ENCODE measurements at places on chromosomes 11 and 22.

DNA sequence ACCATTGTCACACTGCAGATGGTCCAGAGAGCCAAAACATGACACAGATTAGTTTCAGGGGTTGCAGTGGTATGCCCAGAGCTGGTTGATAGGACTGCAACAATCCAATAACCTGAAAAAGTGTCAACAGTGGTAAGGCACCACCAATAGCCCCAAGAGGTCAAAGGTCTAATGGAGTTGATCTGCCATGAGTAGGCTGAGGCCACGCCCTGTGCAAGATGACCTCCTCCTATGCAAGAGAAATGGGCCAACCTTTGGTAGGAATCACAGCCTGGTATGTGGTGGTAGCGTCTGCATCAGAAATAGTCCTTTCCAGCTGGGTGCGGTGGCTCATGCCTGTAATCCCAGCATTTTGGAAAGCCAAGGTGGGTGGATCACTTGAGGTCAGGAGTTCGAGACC is 19.6 kb downstream of the GUCD1 start:
- no peak for DNase-seq

DNA sequence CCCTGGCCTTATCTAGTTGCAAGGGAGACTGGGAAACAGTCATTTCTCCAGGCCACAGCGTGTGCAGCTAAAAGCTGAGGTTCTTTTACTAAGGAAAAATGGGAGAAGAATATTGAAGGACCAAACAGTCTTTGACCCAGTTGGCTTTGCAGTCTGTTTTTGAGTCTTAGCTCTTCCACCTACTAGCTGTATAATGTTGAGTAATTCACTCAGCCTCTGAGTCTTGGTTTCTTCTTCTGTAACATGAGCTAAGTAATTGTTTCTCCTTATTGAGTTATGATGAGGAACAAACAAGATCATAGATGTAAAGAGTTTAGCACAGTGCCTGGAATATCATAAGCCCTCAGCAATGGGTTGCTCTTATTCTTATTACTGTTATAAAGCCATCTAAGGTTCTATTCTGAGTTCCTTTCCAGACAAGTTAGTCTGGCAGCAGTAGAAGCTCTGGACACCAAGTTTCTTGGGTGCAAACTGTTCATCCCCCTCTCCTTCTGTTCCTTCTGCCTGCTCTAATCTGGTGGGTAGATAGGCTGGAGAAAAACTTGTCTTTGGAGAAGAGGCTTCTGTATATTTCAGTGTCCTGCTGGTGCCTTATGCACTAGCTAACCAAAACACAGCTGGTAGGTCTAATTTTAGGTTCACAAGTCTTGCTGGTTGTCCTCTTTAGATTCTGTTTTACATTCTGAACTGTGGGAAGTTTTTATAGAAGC is 13.5 kb downstream of the TRIM44 start:
- DNase-seq: no peak

DNA sequence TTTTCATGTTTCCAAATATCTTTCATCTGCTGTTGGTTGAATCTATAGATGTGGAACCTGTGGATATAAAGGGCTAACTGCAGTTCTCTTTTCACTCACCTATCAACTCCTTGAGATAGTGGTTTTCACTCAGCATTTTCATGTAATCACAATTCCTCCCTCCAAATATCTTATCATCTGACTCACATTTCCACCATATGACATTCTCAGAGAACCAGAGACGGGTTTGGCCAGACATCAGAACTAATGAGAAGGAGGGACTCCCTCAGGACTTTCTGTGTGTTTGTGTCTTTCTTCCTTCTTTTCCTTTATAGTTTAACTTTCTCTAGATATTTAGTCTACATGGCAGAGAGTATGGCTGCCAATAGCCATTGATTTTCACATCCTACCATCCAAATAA is 134.8 kb upstream of the DDI1 start:
- DNase-seq: no peak

GRCh38 chr22:32202539-32203180 is 2.2 kb downstream of the RFPL2 start:
- DNase-seq: no peak

GRCh38 chr11:24181395-24182047 is 315.3 kb upstream of the LUZP2 start:
- no peak for DNase-seq

Measured in tibial artery (tissue), 4 donors.